ENCODE measurements at places on chromosomes 13 and 19.
A peak's percentile ranks its signal among the peaks of the same experiment; 100 is the strongest.

DNA sequence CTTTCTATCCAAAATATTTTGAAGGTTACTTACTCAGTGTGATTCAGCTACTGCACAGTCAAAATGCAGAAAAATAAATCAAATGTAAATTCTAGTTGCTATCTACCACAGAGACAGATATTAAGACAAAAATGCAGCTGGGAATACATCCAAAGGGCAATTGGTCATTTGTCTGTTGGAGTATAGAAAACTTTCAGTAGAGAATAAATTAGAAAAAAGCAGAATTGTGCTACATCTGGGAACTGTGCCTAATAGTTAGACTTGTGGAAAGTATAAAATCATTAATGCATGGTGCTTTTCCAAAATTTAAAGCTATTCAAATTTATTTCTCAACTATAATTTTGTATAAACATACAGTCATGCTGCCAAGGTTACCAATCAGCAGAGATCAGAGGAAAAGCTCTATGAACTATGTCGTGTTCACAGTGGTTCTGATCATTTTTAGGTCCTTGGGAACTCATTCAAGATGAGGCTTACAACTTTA lies 1635.8 kb downstream of the PCDH9 start:
- DNase-seq, result no peak

DNA sequence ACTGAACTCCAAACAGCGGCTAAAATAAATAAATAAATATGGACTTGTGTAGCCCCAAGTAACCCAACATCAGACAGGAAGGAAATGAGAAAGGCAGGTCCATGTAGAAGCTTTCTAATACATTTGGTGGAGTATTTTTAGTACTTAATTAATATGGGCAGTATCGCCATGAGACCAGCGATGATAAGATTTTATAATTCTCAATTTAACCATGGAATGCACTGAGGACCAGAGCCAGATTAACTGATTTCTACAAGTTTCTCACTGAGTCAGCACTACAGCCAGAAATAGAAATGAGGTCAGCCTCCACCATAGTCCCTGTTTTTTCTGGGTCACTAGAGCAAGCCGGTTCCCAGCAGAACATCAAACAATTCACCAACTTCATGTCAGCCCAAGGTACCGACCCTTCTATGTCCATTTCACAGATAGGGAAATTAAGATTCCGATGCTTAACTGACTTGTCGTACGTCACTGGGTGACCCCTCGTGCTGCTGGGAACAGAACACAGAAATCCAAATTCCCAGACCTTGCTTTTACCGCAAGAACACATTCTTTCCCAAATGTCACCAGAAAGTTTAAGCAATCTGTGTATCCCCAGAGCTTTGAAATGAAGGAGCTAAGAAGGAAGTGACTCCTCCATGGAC lies 90.4 kb downstream of the COL4A1 start:
- DNase-seq, result no peak

DNA sequence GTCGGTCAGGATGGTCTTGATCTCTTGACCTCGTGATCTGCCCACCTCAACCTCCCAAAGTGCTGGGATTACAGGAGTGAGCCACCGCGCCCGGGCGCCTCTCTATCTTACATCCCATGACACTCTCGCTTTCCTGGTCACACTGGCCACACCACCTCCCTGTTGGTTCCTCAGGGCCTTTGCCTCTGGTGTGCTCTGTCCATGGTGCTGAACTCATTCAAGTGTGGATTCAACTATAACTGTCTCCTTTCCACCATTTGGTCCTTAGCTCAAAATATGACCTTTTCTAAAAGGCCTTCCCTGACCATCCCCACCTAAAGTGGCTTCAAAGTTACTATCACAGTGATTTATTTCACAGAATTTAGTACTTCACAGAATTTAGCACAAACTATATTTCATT lies 3.7 kb upstream of the SMIM17 start:
- DNase-seq, result no peak

DNA sequence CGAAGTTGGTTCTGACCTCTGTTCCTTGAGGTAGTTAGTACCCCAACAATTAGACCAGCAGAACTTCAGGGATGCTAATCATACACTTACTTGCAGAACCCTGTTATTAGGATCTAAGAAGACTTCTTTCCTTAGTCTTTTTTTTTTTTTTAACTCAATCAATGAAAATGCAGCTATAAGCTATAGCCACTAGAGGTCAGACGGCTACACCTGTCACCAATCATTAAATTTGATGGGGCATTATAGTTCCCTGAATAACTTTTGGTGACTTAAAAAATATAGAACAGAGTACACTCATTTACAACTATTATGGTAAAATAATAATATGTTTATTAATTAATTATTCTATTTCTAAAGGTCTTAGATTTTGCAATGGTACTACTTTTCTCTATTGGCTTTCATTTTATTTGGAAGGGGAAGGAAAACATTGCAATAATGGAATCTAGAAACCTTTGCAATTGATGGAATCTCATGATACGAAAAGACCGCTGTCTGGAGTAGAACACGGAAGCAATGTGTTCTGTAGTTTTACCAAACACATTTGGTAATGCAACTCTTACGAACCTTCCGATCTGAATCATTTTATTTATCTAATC lies 483.2 kb downstream of the DIAPH3 start:
- no peak for DNase-seq

- no peak for DNase-seq
Measured at GRCh38 chr13:33169273-33169980, 116.1 kb downstream of the STARD13 start.

DNA sequence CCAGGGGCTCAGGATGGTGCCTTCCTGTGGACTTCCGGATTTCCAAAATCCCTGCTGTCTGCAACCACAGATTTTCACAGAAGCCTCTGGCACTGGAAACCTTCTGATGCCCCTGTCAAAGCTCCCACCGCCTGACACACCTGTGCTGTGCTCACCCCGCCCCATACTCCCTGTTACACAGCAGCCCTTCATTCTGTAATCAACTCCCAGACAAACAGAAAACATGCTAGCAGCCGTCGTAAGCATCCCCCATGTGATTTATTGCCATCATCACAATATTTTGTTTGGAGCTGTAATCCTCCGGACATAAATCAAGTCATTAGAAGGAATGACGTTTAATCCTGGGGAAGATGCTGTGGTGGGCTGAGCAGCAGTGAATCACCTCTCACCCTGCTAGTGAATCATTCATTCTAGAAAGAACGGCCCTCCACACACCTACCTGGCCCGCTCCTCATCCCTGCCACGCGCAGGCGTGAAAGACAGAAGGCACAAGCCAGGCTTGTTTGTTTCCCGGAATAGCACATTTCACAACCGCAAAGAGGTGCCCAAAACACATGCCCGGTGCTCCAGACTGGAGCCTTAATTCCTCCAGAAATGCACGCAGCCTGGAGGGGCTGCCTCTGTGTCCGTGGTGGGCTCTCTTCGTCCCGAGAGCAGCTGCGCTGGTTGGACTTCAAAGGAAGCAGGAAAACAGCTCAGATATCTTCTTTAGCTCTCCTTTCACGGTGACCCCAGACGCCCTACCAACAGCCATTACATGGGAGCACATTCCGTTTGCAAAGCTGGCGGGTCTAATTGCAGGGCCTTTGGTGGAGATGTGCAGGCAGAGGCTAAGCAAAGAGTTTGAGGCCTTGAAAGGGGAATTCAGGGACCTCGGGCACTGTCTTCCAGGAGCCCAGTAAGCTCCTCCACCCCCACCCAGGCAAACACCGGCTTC lies 41.3 kb upstream of the KCTD15 start:
- no peak for DNase-seq

DNA sequence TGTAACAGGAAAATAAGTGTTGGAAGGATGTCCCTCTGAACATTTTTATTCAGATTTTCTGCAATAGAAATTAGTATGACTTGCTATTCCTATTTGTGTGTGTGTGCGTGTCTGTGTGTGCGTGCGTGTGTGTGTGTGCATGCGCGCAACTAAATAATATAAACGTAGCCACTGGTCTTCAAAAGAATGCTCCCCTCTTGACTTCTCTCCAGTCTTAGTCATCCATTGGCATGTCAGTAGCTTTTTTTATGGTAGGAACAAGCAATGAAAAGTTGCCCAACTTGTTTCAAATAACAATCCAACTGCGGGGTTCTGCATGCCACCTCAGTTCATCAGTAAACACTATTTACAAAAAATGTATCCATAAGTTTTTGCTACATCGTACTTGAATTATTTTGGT lies 249.6 kb downstream of the GPC6 start:
- no peak for DNase-seq

DNA sequence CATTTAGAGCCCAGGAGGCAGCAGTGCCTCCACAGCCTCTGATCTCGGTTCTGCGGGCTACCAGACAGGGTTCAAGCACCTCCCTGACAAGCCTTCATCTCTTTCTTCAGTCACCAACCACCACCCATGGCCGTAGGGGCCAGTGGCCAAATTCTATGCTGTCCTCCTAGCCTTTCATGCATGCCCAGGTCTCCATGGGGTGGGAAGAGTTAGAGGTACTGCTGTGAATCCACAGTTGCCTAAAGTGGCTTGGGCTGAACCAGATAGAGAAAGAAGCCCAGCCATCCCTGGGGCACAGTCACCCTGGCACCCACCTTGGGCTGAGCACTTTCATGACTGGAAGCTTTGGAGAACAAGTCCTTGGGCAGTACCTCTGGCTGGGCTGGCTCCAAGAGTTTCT lies 97.4 kb downstream of the ZDHHC20 start:
- DNase-seq, result no peak

GRCh38 chr13:37561031-37561430 lies 37.5 kb downstream of the POSTN start:
- DNase-seq, result no peak

DNA sequence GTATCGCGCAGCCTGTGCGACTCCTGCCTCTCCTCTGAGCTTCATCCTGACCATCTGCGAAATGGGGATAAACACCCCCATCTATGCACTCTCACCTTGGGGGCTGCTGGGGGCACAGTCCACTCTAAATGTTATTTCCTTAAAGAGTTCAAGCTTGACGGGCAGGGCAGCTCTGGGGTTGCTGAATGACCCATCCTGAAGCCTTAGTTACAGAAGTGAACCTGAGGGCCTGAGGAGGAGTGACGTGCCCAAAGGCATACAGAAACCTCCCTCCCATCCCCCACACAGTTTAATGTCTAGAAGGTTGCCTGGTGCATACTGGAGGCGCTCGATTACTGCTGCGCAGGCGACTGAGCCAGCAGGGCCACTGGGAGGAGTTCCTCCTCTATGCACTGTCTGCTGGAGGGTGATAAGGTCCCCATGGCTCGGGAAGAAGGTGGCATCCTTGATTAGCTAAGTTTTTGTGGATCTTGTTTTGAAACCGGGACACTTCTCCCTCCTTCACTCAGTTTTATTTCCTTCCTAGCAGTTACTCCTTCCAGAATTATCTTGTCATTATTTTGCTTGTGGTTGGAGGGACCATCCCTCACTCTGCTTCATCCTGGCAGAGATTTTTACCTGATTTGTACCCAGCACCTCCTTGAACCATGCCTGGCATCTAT lies 572 bp upstream of the FKBP8 start:
- peak; percentile 71 for DNase-seq

DNA sequence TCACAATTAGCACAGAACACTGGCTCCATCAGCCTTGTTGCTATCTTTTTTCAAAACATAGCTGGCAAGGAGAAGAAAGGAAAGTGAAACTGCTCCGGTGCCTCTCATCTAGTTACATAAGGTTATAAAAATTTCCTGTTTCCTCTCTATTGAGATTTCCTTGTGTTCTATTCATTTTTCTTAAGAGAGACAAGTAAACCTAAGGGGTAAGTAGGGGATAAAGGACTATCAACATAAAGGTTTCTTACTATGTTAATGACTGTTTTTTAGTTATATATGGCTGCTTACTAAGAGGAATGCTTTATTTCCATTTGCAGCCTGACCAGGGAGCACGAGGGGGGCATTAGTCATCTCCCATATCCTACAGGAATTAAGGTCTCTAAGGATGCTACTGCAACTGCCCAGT lies 73.2 kb upstream of the MLNR start:
- DNase-seq, result no peak

All from stimulated activated CD4-positive, alpha-beta T cell treated with anti-CD3 and anti-CD28 coated beads, Interleukin-2, amount 100 ng/mL, for 48 hours (primary cell).